NCI-H2107 (cell line): ENCODE measurements at places on chromosomes 13 and 19.

GRCh38 chr19:7844405-7844804, 14.4 kb downstream of the EVI5L start:
- no peak for DNase-seq

- DNase-seq, result no peak
Observed at GRCh38 chr13:36519432-36519831, 87.1 kb downstream of the CCNA1 start.

DNA sequence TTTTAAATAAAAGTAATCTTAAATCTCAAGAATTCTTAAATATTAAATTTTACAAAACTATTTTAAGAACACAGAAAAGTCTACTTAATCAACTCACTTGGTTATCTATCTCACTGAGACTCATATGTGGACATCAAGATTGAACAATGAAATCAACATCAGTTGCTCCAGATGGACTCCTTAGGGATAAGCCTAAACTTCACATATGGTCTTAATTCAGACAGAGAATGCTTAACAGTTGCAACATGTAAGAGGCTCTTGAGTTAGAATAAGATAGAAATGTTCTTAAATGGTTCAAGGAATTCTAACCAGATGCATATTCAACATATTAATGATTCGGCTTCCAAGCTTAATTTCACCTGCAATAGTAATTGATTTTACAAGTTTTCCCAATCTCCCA, 1730.9 kb downstream of the PCDH9 start:
- DNase-seq, result no peak

- no peak for DNase-seq
Observed at GRCh38 chr13:76289558-76289957, 596.6 kb downstream of the KCTD12 start.

GRCh38 chr19:292281-292884, 1.2 kb upstream of the PLPP2 start:
- no peak for DNase-seq

DNA sequence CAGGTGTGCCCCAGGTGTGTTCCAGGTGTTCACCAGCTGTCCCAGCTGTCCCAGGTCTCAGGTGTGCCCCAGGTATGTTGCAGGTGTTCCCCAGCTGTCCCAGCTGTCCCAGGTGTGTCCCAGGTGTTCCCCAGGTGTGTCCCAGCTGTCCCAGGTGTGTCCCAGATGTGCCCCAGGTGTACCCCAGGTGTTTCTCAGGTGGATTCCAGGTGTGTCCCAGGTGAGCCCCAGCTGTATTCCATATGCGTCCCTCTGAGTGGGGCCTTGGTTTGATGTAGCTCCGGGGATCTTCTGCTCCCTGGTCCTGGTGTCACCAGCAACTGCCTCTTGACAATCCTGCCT, 719 bp upstream of the GRK1 start:
- no peak for DNase-seq

- DNase-seq, result no peak
Observed at GRCh38 chr19:32219881-32220472, 125.4 kb upstream of the ZNF507 start.

- no peak for DNase-seq
Observed at GRCh38 chr13:36769126-36769525, 49.9 kb upstream of the RFXAP start.

GRCh38 chr19:32241932-32242710, 103.3 kb upstream of the ZNF507 start:
- no peak for DNase-seq

DNA sequence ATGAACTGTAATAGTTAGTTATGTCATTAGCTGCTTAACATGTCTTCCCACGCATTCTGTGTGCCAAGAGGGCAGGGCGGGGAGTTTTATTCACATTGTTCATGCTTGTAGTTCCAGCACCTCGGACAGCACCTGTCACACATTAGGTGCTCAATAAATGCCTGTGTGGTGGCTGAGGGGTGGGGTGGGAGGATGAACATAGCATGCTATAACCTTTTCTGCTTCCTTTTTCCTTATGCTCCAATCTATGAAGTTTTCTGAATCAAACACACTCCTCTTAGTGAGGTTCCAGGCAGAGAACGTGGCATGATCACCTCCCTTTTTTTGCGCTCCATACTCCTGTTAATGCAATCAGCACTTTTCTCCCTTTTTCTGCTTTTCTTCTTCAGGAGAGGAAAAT, 15.8 kb upstream of the PTPRS start:
- no peak for DNase-seq

- DNase-seq, result no peak
Observed at GRCh38 chr13:32660227-32660626, 74.0 kb downstream of the PDS5B start.

DNA sequence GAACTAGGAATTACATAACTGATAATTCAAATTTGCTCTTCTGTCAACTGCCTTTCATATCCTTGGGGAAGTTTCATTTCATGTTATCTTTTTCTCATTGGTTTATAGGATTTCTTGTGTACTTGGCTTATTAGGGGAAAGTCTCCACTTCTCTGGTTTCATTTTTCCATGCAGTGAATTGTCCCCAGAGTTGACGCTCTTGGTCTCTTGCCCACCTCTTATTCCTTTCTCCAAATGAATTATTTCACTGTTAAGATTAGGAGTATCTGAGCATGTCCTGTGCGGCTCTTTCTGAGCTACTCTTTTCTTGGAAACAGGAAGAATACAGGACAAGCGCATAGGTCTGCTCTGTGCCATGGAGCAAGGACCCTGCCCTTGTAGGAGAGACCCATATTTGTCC, 104.8 kb downstream of the POSTN start:
- no peak for DNase-seq

DNA sequence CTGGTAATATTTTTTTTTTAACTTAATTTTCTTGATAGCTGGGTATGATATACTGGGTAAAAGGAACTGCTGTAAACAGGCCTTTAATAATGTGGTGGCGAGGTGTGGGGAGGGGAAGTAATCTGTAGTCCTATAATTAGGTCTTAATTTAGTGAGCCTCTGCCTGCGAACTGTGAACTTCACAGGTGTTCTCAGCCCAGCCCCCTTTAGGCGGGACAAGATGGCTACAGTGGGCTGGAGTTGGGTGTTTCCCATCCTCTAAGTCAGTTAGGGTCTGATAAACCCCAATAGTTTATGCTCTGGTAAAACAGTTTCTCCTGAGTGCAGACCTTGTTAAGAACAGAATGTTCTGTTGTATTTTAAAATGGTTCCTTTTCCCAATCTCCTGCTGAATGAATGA, 97.6 kb upstream of the SERP2 start:
- no peak for DNase-seq

DNA sequence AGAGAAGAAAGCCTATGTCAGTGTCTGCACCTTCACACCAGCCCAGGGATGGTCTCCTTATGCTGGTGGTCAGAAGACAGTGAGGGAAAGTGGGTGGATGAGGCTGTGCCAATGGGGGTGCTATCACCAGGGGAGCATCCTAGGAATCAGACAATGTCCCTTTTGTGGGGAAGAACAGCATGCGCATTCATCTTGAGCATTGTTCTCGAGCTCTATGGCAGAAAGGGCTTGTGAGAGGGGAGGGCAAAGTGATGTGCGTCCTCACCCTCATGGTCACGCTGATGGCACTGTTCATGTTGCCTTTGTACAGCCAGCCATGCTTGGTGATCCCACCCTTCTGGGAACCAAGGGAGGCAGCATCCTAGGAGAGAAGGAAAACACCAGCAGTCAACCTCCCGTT, 56.1 kb downstream of the DOCK9 start:
- no peak for DNase-seq

- no peak for DNase-seq
Observed at GRCh38 chr19:44684892-44685863, 13.8 kb upstream of the CEACAM16 start.

DNA sequence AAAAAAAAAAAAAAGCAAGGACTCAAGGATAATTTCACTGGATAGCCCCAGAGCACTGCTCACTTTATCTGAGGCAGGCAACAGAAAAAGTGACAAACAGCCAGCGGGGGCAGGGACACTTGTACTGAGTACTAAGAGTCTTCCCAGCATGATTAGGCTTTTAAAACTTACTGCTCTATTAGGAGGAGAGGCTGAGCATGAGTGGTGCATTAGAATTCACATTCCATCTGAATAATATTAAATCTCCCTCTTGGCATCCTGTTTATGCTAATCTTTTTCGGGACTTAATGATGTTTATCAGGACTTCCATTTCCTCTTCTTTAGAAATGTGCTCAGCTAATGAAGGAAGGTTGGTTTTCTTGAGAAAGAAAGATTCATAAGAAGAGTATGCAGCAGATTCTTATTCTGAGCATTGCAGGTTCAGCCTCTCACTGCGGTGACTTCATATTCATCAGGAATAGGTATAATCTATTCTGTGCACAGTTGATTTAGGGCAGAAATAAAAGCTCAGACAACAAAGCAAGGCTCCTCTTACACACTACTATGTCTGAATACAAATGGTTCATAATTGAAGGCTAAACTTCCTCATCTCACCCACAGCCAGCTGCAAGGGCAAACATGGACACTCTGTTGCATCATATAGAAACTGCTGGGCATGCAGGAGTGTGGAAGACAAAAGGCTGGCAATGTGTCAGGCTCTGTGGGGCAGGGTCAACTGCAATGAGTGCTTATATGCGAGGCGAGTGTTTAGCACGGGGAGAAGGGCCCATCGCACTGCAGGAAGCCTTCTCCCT, 107.0 kb downstream of the KL start:
- peak; percentile 46 for DNase-seq

DNA sequence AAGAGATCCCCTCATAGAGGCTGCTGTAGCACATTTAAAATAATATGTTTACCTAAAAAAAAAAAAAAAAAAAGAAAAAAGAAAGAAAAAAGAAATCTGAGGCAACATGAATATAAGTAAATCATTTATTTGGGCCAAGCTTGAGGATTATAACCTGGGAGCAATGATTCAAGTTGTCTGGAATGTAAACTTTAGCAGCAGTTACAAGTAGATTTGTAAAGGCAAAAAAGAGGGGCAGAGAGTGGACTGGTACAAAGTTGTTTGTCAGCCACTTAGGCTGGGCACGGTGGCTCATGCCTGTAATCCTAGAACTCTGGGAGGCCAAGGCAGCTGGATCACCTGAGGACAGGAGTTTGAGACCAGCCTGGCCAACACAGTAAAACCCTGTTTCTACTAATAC, 11.3 kb downstream of the ZNF43 start:
- DNase-seq, result no peak

DNA sequence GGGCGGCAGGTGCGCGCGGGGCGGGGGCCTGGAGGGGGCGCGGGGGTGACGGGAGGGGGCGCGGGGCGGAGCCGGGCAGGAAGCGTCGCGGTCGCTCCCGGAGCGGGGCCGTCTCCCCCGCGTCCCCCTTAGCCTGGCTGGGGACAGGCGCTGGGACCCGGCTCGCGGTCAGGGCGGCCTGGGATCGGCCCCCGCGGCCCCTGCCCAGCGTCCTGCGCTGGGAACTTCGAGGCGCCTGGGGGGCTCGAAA, 74.7 kb upstream of the MCF2L start:
- DNase-seq, result no peak

DNA sequence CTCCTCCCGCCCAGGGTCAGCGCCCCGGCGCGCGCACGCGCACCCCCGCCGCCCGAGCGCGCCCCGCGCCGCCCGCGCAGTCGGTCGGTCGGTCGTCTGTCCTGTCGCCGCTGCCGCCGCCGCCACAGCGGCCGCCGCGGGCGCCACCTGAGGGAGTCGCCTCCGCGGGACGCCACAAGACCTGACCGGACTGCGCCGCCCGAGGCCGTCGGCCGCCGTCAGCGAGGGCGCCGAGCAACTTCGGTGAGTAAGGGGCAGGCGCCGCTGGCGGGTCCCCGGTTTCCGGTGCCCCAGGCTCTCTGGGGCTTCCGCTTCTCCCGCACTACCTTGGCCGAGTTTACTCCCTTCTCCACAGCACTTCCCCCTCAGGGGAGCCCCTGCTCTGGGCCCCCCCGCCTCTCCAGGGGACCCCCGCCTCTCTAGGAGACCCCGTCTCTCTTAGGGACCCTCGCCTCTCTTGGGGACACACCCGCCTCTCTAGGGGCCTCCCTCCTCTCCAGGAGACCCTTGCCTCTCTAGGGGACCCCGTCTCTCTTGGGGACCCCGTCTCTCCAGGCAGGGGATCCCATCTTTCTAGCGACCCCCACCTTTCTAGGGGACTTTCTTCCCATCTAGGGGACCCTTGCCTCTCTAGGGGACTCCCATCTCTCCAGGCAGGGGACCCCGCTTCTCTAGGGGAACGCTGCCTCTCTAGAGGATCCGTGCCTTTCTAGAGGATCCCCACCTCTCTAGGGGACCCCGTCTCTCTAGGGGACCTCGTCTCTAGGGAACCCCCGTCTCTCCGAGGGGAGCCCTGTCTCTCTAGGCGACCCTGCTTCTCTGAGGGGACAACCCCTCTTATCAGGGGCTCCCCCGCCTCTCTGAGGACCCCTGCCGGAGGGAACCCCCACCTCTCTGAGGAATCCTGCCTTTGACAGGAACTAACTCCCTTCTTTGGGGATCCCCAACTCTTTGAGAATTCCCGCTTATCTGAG, 19.3 kb upstream of the GATAD2A start:
- no peak for DNase-seq

DNA sequence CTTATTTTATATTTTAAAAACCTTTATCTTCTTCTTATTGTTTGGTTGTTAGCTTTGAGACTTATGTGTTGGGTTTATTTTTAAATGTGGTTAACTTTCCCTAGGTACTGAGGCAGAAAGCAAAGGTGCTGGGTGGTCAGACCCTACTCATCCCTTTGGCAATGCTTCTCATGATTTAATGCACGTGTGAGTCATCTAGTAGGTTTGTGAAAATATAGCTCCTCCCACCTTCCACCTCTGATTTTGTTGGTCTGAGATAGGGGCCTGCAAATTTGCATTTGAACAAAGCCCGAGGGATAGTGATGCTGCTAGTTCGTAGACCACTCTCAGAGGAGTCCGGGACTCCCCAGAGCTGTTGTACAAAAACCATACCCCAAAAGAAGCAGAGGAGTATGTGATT, 771.3 kb upstream of the ARGLU1 start:
- DNase-seq, result no peak

- DNase-seq, result no peak
Observed at GRCh38 chr19:10742476-10742875, 24.6 kb downstream of the DNM2 start.

GRCh38 chr13:26486550-26486949, 70.9 kb upstream of the WASF3 start:
- DNase-seq, result no peak

- DNase-seq, result no peak
Observed at GRCh38 chr19:45235485-45235884, 9.7 kb downstream of the EXOC3L2 start.

DNA sequence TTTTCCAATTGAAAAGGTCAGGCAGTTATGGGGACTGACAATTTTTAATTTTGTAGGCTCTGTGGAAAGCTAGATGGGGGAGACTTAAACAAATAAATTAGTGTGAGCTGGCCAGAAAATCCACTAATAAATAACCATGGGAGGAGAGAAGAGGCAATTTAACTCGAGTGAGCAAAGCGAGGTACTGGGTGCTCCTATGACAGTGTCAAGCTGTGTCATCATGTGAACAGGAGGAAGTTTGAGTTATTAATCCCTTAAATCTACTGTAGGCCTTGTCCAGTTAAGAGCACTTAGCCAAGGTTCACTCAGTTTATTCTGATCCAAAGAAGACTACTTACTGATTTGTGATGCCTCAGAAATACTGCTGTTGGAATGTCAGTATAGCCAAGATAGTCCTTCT, 122.8 kb downstream of the OXGR1 start:
- no peak for DNase-seq

GRCh38 chr13:43520351-43520750, 266.4 kb downstream of the ENOX1 start:
- no peak for DNase-seq

- DNase-seq, result no peak
Observed at GRCh38 chr19:15154002-15154612, 46.7 kb downstream of the NOTCH3 start.
